ENCODE measurements at places on chromosomes 3 and 15.

- no peak for DNase-seq
Measured at GRCh38 chr15:38367476-38367875, 86.5 kb upstream of the FAM98B start.

DNA sequence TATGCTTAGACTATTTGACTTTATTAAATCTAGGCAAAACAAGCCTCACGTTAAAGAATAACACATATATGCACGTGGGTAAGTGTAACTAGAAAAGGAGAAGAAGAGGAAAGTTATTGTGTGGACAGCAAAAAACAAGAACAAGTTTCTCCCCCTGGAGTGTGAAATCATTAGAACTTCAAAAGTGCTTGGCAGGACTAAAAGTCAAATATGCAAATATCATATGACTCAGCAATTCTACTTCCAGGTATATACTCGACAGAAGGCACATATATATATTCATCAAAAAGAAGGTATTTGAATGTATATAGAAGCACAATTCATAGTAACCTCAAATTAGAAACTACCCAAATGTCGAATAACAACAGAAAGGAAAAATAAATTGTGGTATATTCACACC is 68.9 kb upstream of the STXBP5L start:
- no peak for DNase-seq

- DNase-seq, result no peak
Measured at GRCh38 chr3:147418808-147419701, 9.9 kb downstream of the ZIC1 start.

DNA sequence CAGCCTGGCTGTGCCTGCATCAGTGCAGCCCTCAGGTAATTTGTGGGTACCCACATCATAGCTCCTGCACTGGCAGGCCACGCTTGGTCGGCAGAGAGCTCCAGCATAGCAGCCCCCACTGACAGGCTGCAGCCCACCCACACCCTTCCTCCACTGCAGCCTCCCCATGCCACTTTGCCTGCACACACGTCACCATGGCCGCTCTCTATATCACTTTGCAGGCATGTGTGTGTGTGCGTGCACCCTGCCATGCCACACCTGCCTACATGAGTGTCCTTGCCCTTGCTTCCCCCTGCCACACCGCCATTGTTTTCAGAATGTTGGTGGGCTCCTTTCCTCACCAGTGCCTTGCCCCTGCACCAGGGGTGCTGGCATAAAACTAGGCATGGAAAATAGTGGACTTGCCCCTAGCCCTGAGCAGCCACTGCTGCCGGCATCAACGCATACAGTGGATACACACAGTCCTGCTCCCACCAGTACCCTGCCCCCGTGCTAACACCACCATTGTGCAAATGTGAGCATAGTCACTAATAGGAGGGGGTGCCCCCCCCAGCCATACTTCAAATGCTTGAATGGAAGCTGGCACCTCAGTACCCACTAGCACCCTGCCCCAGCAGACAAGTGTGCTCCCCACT is 278.7 kb upstream of the MANF start:
- DNase-seq, result no peak

- no peak for DNase-seq
Measured at GRCh38 chr15:56124391-56124790, 119.3 kb downstream of the RFX7 start.

DNA sequence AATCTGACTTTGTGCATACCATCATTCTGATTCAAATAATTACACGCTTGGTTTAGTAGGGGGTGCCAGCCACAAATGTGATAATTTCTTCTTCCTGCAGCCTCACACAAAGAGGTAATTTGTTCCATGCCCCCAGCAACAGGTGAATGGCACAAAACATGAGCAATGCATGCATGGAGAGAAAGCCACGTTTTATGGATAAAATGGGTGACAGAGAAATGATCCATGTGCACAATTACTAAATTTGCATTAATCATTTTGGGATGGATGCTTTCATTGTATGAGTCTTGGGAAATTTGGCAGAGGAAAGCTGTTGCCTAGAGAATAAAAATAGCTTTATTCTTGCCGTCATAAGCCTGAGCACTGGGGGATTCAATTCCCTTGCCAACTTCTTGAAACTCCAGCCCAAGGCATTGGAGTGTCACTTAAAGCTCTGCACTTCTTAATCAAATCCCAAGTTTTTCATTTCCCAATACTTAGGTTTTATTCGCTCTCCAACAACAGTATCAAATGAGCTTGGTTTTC is 411.6 kb downstream of the GBE1 start:
- no peak for DNase-seq

GRCh38 chr15:56775641-56776040 is 42.3 kb upstream of the ZNF280D start:
- no peak for DNase-seq

DNA sequence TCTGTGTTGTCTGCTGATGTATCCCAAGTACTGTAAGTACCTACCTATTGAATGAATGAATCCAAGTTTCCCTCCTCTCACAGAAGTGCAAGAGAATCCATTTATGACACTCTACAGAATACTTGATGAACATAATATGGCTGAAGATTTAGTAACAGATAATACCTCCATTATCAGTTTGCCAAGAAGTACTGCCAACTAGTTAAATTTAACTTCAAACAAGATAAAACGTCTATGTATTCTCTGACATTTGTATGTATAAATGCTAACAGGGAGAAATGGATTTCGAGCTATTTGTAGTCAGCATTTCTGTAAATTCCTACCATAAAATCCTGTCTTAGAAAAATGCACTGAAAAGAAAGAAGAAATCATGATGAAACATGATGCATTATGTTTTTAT is 217.6 kb downstream of the STT3B start:
- no peak for DNase-seq

GRCh38 chr3:127396473-127396872 is 108.6 kb upstream of the PRR20G start:
- no peak for DNase-seq

- DNase-seq, result no peak
Measured at GRCh38 chr15:26807517-26808427, 34.9 kb upstream of the GABRB3 start.

DNA sequence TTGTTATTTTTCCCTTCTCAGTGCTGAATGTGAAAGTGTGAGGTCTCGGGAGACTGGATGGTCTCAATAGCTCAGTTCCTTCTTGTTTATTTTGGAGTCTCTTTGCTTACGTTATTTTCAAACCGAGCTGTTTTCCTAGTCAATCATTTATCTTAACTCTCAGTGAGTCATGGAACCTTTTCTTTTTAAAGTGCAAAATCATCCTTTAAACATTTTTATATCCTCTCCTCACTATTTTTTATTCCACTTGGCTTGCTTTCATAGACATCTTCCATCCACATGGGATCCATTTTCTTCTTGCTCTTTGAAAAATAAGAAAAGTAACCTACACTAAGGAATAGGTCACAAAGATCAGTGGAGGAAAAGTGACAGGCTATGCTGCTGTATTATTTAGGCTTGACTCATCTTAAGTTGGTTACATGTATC is 497.8 kb downstream of the NAALADL2 start:
- no peak for DNase-seq

DNA sequence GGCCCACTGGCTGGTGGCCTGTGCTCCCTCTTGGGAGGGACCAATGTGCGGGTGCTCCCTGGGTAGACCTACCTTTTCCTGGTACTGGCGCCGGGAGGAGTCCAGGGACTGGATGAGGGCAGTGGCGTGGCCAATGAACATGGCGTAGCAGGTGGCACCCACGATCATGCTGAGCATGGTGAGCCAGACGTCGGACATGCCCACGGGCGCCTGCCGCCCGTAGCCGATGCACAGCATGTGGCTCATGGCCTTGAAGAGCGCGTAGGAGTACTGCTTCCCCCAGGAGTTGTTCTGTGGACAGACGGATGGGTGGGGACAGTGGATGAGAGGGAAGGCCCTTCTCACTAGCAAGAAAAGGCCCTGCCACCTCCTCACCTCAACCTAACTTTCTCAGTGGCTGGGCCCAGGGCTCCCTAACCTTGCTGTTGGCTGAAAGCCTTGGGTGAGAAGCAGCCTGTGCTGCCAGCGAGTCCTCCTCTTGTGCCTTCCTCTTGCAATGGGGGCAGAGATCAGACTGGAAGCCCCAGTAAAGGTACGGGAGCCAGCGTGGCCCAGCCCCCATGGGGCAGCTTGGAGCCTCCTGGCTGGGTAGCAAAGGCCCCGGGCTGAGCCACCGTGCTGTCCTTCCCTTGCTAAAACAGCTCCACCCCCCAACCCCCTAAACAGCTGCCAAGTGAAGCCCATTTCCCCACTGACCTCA is 39.1 kb downstream of the HCN4 start:
- no peak for DNase-seq

DNA sequence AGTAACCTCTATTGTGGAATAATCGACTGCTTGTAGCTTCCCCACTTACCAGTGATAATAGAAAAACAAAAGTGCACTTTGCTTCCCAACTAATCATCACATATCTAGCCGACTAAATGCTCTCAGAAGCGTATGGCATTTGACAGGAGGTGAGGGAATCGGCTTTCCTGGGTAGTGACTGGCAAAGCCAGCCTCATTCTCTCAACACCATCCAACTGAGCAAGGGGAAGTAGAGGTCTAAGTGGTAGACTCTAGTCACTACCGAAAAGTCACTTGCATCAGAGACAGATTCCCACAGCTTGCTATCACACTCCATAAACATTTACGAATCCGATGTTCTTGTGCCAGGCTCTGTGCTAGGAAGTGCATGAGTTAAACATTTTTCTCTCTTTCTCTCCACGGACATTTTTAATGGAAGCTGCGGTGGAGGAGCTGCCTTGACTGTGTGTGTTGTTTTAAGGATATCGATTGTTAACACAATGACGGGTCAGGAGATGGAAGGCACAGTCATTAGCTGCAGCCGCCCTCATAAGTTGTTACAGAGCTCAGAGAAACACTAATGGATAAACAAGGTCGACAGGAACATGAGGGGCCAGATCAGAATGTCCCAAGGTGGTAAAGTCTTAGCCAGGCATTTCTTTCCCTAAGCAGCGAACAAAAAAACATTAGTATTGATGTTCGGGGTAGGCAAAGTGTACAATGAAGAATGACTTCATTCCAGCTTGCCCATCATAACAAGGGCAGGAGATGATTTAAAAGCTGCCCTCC is 11.9 kb downstream of the ZNF385D start:
- no peak for DNase-seq

DNA sequence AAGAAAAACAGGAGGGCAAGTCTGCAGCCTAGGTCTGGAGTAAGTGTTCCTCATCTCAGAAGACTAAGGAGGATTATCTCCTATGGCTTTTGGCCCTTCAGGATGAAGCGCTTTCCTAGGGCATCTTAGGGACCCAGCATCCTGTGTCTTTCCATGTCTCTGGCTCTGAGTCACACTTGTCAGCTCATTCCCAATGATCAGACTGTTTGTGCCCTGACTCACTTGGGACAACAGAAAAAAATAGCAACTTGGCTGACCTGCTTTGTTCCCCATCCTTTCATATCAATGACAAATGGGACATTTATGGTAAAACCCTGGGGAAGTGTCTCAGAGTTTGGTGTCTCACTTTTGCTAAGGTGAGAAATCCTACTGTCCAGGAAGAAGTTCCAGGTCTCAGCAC is 76.2 kb upstream of the OXTR start:
- DNase-seq, result no peak

- no peak for DNase-seq
Measured at GRCh38 chr3:167936019-167936418, 159.7 kb downstream of the GOLIM4 start.

- no peak for DNase-seq
Measured at GRCh38 chr3:179037351-179037750, 34.3 kb downstream of the ZMAT3 start.

GRCh38 chr3:45224824-45225464 is 1.1 kb downstream of the TMEM158 start:
- DNase-seq, result peak; percentile 86

GRCh38 chr3:195033531-195034091 is 237.3 kb downstream of the XXYLT1 start:
- no peak for DNase-seq

DNA sequence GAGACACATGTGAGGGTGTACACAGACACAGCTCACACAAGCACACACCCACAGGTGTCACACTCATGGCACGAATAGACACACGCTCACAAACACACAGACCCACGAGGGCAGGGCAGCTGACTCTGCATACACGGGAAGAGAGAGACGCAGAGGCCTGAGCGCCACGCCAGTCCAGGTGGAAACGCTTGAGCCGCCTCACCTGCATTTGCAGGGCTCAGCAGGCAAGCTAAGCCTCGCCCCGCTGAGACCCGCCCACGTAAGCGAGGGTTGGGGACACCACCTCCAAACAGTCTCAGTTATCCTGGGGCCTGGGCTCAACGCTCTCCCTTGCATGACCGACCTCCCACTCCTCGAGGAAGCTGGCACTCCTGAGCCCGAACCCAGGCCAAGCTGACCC is 73.2 kb downstream of the TLE3 start:
- DNase-seq, result no peak

GRCh38 chr3:157876556-157876955 is 229.7 kb downstream of the SHOX2 start:
- no peak for DNase-seq

- DNase-seq, result peak; percentile 59
Measured at GRCh38 chr3:128077202-128077624, 25.0 kb downstream of the SEC61A1 start.

GRCh38 chr15:82532383-82532990 is 7.8 kb downstream of the RPS17 start:
- DNase-seq, result no peak

GRCh38 chr3:122074621-122075265 is 19.6 kb downstream of the CD86 start:
- DNase-seq, result peak; percentile 93

- no peak for DNase-seq
Measured at GRCh38 chr3:181899702-181900101, 188.0 kb downstream of the SOX2 start.

DNA sequence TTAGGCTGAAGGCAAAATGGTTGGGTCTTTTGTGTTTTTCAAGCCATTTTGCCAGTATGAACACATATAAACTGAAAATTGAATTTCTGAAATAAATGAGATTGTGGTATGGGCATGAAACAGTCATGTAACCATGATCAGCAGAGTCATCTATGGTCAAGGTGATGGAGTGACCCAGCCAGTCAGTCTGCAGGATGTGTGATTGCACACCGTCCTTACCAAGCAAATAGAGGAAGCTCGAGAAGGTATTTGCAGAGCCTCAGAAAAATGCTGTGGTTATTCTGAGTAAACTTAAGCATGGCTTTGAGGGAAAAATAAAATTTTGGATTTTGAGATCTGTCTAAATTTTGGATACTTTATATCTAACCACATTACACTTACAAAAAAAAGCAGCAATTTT is 95.9 kb upstream of the RNF7 start:
- no peak for DNase-seq

DNA sequence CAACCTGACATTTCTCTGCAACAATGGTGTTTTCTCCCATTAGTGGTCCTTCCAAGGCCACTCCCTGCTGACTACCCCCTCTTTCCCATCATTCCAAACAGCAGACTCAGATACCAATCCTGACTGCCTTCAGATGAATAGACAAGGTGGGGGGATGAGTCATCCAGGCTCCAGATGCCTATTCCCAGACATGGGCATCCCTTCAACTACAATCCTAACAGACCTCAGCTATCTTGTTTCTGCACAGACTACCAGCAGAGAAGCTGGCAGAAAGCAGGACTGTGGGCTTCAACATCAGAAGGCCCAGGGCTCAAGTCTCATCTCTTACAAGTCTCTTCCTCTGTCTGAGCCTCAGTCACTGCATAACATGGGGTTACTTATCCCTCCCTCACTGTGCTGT is 2.2 kb downstream of the RBP1 start:
- DNase-seq, result no peak
